ENCODE measurements at places on chromosomes 5 and 9.

DNA sequence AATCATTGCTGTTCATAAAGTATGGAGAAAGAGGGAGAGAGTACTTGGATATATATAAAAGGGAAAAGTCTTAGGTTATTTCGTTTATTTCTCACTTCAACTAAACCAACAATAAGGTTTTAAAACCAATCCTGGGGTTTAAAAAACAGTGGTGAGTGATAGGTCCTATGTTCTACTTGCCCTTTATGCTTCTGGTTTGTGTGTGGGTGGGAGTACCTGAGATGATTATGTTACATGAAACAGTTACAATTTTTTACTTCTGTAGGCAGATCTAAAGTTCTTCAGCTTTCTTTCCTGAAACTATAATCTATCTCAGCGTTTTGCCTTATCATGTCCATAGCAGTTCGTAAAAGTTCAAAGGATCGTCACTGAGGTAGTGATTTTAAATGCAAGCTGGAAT, 49.2 kb downstream of the STX17 start:
- no peak for DNase-seq

- no peak for DNase-seq
Observed at GRCh38 chr5:86542532-86542931, 75.2 kb upstream of the COX7C start.

GRCh38 chr5:28117691-28118090, 1079.3 kb upstream of the CDH9 start:
- DNase-seq: no peak

GRCh38 chr9:35912791-35913400, 3.6 kb downstream of the SPAAR start:
- no peak for DNase-seq

DNA sequence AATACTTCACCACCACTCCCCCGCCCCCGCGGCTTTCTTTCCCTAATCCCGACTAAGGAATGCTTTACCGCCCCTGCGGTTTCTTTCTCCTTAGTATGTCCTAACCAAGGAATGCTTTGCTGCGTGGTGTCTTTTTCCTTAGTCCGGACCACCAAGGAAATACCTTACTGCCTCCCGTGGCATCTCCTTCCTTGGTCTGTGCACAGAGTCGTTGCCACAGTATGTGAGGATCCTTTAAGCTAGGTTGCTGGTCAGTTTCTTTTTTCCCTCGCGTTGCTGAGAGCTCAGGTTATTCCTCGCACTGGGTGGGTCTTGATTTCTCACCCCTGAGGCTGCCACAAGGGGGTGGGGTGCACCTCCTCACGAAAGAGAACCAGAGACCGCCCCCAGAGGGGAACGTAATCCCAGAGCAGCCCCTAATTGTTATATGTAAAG, 309.4 kb downstream of the NR3C1 start:
- peak; percentile 78 for DNase-seq

DNA sequence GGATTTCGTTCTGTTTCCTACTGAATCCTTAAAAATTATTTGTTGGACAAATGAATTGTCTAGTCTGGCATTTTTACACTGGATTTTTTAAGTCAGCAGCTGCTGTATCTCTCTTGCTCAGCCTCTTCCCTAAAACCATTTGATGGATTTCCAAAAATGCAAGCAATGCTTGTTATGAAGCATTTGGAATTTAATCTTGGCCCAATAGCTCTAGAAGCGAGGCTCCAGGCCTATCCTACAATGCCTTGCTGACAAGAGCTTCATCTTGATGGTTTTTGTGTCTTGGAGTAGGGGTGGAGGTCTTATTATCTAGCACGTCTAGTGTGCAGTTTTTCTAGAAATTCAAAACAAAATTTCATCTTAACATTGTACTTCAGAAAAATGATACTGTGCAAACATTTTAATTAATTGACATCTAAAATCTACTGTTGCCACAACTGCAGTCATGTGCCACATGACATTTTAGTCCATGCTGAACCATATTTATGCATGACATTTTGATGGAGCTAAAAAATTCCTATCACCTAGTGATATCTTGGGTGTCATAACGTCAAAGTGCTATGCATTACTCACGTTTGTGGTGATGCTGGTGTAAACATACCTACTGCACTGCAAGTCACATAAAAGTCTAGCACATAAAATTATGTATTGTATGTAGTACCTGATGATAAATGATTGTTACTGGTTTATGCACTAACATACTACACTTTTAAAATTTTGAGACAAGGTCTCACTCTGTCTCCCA, 5.9 kb upstream of the RAD23B start:
- no peak for DNase-seq

GRCh38 chr5:65952259-65952658, 25.9 kb downstream of the ERBIN start:
- DNase-seq: no peak

GRCh38 chr5:54205453-54205852, 104.9 kb downstream of the ARL15 start:
- DNase-seq: no peak

DNA sequence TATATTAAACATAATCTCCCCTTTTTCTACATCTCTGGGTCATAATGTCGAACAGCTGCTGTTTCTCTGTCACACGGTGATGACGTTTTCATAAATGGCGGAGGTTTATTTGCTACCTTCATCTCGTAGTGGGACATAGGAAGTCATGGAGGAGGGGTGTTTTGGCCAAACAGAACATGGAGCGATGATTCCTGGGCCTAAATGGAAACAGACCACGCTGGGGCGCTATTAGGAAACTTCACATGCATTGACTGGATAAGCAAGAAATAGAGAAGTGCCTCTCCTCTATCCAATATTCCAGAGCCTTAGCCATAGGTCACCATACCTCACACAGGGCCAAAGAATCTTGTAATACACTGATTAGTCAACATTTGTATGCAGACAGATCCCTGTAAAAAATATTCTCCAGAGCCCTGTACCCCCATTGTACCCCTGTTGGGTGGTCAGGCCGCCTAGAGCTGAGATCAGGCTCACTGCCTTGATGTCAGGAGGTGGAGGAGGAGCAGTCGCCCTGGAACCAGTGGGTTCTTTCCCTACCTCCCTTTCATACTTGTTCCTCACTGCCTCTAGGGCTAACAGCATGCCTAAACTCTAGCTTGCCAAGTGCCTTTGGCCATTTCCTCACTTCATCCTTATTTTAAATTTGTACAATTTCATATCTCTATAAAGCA, 77.8 kb upstream of the SPIN1 start:
- DNase-seq: peak; percentile 65

DNA sequence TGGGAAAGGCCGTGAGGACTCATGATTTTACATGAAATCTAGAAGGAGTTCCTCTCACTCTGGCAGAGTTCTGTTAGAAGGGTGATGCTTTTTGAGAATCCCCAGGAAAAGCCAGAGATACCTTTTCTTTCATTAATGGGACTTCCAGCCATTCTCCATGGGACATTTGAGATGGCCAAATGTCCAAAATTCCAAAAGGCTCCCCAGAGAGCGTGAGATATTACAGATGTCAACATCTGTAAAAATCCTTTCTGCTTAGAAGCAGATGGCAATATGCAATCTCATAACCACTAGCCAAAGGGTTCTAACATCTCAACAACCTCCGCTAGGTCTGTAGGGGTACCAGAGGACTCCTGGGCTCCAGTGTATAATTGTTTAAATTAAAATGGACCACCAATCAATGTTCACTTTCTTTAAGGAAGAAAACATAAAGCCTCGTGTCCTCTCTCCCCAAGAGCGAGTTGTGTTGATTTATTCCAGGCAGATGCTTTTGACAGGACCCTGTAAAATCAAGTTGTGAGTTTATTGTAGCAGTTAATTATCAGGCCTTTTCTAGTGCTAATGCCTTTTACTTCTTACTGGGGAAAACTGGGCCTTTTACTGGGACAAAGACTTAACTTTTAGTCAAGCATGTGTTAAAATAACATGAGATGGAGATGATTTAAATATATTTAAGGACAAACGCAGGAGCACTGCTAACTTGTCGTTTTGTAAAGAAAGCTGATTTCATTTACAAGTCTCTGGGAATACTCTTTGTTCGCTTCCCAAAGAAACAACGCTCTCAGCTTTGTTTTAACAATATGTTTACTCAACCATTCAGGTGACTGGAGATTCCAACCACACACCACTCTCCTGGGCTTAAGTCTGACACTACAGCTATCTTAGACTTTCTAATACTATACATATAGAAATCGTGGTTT, 4.8 kb downstream of the GAS1 start:
- no peak for DNase-seq

- DNase-seq: no peak
Observed at GRCh38 chr5:104096451-104096850, 533.9 kb upstream of the NUDT12 start.

- no peak for DNase-seq
Observed at GRCh38 chr5:154140381-154140780, 50.2 kb upstream of the GALNT10 start.

DNA sequence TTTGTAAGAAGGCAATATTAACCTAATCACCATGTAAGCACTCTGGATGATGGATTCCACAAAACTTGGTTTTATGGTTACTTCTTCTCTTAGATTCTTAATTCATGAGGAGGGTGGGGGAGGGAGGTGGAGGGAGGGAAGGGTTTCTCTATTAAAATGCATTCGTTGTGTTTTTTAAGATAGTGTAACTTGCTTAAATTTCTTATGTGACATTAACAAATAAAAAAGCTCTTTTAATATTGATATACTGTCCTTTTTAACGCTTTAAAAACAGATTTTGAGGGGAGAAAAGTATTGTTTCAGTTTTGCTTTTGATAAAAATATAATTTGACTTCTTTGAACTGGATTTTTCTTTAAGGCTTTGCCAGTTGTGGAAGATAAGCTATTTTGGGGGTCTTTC, 59.8 kb downstream of the LMNB1 start:
- DNase-seq: no peak

- no peak for DNase-seq
Observed at GRCh38 chr9:16815079-16815478, 55.4 kb downstream of the BNC2 start.

GRCh38 chr5:39478863-39479262, 54.1 kb upstream of the DAB2 start:
- DNase-seq: no peak

DNA sequence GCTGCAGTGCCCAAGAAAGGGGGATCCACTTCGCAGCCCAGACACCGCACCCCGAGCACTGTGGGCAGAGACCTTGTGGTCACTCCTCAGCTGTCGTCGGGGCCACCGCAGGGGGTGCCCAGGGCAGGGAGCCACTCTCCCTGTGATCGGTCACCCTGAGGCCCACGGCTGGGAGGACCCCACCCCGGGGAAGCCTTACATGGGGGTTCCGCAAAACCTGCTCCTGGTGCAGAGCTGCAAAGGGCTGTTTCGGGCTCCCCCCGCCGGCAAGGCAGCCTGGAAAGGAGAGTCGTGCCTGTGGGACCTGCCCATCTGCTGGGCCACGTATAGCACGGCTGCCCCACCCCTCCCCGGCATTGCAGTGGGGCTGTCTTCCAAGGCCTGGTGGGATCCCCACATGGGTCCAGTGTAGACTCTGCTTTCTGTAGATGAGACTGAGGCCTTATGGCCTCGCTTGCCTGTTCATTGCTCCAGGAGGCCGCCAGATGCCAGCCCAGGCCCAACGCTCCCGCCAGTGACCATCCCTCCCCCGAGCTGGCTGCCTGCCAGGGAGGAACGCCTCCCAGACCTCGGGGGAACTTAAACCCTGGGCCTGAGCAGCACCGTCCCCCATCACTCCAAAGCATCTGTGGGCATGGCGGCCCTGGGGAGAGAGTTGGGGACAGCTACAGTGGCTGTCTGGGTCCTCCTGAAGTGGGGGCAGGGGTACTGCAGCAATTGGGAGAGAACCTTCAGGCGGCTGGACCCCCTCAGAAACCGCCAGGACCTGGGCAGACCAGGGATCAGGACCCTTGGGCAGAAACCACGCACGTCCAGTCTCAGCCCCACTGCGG, 1.6 kb upstream of the DNLZ start:
- DNase-seq: no peak

GRCh38 chr9:71684566-71684965, 83.7 kb downstream of the CEMIP2 start:
- no peak for DNase-seq

GRCh38 chr5:168916852-168917251, 337.7 kb upstream of the PANK3 start:
- DNase-seq: no peak

DNA sequence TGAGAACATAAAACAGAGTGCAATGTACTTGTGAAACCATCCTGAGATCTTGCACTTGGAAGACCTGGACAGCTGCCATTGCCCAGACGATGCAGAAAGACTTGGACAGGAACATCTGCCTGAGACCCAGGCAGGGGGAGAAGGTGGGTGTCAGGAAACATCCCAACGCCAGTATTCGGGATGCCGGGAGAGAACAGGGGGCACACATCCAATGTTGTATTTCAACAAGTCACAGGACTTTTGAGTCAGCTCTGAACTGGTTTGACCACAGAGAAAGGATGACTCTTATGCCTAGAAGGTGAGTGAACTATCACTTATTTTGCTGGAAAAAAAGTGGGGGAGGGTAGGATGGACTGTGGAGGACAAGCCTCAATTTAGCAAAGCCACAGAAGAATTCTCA, 124.6 kb downstream of the ROR2 start:
- DNase-seq: no peak

- no peak for DNase-seq
Observed at GRCh38 chr9:19113964-19114679, 11.4 kb upstream of the HAUS6 start.

DNA sequence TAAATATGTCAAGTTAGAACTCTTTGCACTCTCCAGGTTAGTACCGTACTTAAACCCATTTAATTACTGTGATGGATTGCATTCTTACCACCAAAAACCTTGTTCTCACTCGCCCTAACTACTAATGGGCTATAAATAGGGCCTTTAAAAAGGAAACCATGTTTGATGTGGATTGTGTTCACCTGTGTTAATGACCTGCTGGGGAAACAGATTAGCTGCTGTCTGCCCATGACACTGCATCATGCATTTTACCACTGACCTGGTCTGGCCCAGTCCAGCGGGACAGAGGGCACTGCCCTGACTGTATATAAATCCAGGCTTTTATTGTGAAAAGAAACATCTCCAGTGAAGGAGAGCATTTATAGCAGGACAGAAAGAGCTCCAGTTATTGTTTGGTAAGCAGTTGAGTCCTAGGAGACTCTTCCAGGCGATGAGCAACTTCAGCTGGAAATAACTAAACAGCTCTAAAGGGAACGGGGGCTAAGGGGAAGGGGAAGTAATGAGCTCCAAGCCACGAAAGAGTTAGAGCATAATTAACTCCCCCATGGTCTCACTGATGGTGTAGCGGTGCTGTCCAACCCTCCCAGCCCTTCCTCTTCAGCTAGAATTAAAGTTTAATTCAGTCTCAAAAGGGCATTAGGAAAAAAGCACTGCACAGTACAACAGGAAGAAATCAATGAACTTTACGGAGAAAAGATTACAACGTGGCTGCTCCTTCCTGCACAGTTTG, 303.1 kb downstream of the ENC1 start:
- DNase-seq: no peak

GRCh38 chr5:113203916-113204315, 227.3 kb downstream of the DCP2 start:
- DNase-seq: no peak

GRCh38 chr5:59819806-59820205, 73.7 kb downstream of the PDE4D start:
- DNase-seq: no peak

DNA sequence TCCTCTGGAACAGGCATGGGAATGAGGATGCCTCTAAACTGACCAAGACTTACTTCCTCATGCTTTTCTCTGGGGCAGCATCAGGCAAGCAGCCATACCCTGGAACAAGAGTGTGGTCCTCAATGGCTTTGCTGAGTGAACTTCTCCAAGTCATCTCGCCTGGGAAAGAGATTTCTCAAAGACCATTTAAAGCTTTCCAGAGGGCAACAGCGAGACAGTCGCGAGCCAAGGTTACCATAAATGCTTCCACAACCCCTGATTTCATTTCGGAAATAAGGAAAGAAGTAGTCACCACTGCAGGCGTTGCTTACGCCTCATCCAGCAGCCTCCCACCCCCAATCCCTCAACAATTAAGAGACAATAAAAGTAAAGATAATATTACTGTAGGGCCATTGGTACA, 1.1 kb upstream of the SNCAIP start:
- no peak for DNase-seq

All from WTC11 (cell line).